ENCODE measurements at places on chromosomes 13 and 19.

GRCh38 chr13:83024955-83025594, 857.2 kb downstream of the SLITRK1 start:
- DNase-seq: no peak

DNA sequence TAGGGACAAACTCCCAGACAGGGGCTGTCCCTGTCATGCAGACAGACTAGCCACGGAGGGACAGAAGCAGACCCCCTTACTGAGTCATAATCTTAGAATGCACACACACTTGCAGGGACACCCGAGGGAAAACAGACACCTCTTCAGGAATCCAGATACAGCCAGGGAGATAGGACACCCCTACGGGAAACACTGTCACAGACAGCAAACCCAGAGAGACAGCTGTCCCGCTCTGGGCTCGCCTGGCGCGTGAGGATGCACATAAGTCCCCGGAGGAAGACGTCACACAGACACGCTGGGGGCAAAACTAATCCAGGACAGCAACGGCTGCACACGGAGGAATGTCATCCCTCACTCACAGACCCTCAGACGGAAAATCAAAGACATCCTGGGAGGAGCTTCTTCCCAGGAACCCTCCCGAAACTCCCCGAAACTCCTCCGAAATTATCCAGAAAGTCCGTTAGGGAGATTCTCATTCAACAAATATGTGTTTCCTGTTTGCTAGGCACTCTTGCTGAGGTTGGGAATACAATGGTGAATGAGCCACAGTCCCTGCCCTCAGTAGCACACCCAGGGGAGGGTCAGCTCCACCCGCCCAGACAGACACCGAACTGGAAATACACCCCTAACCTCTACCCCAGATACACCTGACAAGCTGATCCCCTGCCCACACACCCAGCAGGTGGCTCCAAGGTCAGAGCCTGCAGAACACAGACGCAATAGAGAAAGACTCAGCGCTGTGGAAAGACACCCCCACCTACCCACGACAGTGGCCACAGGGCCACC, 15.2 kb upstream of the TOMM40 start:
- no peak for DNase-seq

DNA sequence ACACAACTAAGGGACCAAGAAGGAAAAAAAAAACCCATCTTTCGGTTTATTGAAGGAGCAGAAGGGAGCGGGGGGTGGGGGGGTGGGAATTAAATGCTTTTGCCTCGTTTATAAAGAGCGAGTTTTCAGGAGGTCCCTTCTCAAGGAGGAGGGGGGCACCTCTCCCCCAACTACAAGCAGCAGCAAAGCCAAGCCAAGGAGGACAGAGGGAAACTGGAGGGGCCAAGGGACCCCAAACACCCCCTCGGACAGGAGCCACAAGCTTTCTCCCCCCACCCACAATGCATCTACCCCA, 2.4 kb downstream of the IRF2BP1 start:
- DNase-seq: no peak

DNA sequence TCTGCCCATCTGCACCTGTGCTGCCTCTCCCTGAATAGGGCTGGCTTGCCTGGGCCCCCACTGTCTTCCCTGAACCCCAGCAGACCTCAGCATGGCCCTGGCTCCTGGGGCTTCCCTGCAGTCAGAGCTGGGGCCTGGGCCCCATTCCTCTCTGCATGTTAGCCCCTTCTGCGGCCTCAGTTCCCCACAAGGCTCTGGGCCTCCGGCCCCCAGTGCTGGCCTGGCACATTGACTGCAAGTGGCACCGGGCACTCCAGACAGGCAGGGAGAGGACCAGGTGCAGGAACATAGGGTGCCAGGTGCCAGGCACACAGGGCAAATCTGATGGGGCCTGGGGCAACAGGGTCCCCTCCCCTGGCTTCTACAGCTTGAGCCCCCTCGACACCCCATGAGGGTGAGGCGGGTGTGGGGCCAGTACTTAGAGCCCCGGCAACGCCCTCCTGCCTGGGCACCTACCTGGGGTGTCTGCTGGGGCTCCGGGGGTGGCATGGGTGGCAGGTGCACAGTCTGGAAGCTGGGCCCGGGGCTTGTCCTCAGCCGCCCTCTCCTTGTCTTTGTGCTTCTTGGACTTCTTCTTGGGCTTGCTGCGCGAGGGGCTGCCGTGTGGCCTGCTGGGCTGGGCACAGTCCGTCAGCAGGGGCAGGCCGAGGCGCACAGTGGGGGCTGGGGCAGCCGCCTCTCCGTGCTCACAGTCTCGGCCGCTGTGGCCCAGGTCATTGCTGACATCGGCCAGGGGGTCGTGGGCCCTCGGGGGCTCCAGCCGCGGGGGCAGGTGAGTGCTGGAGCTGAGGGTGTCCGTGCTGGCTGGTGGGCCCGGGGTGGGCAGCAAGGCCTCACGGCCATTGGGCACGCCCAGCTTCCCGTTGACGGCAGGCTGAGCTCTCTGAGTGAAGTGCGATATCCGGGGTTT, 12.3 kb upstream of the ISYNA1 start:
- DNase-seq: no peak

GRCh38 chr19:50358483-50359327, 6.7 kb downstream of the NAPSA start:
- DNase-seq: peak; percentile 36

DNA sequence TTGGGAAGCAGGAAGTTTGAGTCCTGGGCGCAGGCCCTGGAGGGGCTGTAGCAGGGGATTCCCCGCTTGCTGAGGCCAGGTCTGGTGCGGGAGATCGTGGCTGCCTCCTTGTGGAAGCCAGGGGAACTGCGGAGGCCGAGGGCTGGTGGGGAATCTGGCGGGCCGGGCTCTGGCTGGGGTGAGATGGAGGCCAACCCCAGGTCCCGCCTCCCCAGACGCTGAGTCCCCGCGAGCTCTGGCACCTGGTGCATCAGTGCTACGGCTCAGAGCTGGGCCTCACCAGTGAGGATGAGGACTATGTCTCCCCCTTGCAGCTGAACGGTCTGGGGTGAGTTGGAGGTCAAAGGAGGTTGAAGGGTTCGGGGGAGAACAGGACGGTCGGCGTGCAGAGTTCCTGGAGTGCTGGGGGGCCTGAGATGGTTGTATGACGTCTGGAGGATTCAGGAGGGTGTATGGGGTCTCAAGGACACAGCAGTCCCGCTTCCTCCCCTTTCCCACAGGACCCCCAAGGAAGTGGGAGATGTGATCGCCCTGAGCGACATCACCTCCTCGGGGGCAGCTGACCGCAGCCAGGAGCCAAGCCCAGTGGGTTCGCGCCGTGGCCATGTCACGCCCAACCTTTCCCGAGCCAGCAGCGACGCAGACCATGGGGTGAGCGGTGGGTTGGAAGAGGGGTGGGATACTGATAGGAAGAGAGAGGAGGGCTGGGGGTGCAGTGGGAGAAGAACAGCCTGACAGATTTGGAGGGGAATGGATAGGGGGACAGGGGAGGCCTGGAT, 13.1 kb downstream of the GRAMD1A start:
- DNase-seq: peak; percentile 34

- DNase-seq: no peak
Measured at GRCh38 chr13:106473154-106473553, 62.3 kb downstream of the EFNB2 start.

DNA sequence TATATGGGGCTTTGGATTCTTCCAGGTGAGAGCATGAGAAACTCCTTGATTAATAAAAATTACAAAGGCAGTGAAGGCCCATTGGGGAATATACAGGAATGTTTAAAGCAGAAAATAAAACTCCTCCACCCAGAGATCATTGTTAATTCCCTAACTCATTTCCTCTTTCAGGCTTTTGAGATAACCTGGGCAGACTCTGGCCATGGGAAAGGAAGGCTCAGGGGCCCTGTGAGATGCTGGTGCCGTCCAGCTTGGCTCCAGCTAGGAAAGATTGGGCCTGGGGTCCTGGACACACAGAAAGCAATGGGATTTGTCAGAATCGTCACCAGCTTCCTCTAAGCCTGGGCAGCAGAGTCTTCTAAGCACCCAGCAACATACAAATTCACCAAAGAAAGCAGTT, 36.8 kb upstream of the SPATA13 start:
- DNase-seq: no peak

GRCh38 chr19:36149673-36150406, 2.4 kb downstream of the COX7A1 start:
- DNase-seq: no peak

- DNase-seq: no peak
Measured at GRCh38 chr19:55333870-55334269, 5.8 kb upstream of the KMT5C start.

DNA sequence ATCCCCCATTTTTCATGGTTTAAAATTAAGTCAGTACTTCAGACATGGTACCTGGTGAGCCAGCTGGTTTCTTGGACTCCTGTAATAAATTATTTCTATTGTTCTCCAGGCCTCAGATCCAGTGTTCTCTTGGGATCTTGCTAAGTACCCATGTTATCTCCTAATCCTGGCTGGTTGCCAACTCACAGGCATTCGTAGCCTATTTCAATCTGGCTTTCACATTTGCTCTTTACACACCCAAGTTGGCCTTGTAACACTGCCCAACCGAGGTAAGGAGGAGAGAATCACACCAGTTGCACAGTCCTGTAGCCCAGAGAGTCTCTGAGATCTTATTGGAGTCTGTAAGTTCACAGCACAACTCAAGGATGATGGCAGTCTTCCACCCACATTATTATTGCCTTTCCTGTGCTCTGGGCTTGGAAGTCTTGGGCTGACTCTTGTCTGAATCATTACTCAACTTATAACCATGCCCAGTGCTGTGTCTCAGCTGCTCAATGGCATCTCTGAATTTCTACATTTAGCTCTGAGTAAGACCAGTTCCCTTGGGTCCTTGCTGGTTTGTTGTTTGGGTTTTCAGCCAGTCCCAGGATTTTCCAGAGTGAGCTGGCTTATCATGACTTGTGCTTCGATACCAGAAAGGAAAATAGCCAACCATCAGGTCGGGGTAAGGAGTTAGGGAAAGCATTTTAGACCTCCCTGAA, 76.6 kb upstream of the KLF12 start:
- no peak for DNase-seq

Measured in substantia nigra (tissue), 51 donors.